NCI-H1105 (cell line): ENCODE measurements at places on chromosomes 1 and 21.

DNA sequence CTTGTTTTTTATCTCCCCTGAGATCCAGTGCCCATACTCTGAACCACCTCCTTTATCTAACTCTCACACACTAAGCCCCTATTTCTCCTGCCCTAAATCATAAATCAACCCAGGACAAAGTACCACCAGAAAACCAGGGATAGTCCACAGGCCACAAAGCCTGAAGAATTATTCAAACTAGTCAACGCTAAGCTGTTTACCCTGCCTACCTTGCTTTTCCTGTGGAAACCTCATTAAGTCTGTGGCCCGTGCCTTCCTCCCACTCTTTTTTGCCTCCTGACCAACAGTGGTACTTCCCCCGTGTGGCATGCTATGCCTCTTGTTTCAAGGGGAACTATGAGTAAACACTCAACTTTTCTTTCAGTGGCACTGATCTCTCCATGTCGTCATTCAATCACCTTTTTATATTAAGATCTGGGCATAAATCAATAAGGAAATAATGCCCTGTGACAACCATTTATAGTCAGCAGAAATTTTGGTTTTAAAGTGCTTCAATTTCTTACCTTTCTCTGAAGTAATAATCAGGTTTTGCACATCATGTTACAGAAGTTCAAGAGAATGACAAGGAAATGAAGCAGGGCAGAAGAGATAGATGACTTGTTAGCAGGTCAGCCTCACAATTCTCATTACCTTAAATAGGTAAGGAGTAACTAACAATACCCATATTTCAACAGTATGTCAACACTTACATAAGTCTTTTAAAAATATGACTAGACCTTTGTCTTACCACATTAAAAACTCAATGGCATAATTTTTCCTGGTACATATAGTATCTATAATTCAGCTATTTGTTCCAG lies 32.1 kb downstream of the EYA3 start:
- DNase-seq: no peak

DNA sequence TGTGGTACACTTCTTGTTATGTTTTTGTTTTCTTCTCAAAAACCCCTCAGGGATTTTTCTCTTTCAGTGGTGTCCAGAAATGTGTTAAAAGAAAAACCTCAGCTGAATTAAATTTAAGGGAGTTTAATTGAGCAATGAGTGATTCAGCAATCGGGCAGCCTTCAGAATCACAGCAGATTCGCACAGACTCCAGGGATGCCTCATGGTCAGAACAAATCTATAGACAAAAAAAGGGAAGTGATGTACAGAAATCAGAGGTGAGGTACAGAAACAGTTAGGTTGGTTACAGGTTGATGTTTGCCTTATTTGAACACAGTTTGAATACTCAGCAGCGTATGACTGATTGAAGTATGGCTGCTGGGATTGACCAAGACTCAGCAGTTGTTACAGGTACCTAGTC lies 86.2 kb downstream of the TLR5 start:
- DNase-seq: no peak

DNA sequence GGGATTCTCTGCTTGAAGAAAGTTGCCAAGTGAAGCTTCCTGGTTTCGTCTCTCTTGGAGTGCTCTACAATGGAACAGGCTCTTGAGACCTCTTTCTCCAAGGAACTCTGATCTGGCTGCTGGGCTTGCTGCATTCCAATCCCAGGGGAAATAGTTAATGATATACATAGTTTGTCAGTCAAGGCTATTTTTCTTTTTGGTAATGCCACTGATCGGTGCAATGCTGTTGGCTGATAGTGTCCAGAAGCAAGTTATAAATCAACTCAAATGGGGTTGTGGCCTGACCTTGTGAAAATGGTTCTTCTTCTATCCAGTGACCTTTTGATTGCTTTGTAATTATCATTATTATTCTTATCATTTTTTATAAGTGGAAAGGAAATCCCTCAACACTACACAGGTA lies 48.4 kb upstream of the TNFSF18 start:
- DNase-seq: no peak

DNA sequence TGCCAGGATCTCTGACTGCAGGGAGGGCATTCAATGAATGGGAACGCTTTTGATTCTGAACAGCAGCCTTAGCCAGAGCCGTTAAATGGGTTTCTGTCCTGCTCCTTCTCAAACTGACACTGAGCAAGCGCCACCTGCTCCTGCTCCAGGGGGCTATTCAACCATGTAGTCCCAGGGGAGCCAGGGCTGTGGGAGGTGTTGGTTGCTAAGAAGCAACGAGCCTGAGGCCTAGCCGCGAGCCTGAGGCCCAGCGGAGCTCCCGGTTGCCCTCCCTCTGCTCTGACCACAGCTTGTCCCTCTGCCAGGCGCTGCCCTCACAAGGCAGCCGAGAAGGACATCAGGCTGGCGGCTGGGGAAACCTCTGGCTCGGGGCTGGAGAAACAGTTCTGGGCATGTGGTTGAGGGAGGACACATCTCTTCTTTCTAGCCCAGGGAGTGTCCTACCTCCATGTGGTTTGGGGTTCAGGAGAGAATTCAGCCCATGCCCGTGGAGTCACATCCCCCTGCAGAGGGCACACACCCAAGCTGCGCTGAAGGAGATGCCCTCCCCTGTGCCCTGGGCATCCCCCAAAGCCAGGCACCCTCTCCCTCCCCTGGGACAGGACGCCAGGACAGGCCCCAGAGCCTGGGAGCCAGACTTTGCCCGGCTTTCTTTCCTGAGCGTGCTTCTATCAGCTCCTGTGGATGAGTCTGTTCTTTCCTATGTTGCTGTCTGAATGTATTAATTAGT lies 18.0 kb downstream of the PCP4 start:
- DNase-seq: peak; percentile 93

GRCh38 chr1:13707164-13707563 lies 7.2 kb downstream of the PRDM2 start:
- no peak for DNase-seq

DNA sequence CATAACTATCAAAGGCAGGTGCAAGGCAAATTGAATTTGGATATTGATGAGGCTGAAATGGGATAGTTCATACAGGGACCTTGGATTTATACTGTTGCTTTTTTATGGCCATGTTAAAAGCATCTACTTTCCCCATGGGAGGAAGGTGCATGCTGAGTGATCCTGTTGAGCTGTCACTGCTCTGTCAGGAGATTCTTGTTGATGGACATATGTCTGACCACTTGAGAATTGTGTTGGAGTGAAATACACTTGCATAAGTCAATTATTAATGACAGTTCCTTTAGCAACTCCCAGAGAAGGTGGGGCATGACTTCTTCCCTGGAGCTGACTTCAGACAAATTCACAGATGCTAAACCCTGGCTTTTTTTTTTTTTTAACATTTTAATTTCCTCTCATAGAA lies 58.4 kb upstream of the DYNLT5 start:
- DNase-seq: no peak

- no peak for DNase-seq
These were observed 138.6 kb upstream of the JUN start for GRCh38 chr1:58922302-58923089.

GRCh38 chr1:50139339-50140181 lies 30.8 kb downstream of the ELAVL4 start:
- DNase-seq: peak; percentile 88

DNA sequence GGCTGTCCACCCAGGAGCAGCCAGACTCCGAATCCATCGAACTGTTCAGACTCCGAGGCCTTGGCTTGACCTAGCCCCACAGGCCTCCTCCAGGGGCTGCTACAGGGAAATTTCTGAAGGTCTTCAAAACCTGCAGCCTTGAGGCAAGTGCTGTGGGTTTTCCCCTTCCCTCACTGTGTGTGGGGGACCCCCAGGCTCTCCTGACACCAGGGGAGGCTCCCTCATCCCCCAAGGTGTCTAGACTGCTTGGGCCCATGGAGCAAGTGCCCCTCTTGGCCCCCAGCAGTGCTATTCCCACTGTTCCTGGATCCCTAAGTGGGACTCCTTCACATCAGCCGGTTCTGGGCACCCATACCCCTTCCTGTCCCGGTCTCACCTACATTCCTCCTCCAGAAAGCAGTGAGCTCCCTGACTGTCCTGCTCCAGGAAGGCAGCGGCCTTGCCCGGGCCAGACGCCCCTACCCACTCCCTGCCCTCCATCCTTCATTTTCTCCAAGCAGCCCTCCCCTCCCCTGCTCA lies 814 bp downstream of the PAQR7 start:
- DNase-seq: no peak

DNA sequence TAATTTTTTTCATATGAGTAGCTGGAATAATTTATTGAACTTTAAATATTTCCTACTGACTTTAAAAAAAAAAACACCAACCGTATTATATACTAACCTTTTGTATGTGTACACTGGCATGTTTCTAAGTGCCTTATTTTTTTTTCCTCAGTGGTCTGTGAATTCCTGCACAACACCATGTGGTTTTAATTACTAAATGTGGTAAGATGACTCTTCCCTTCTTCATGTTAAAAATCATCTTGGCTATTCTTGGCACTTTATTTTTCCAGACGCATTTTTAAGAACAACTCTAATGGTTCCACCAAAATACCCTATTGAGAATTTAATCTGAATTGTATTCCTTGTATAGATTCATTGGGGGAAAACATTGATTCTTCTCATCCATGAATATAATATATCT lies 28.4 kb downstream of the PPP2R5A start:
- no peak for DNase-seq
